ENCODE measurements at places on chromosomes 6 and 20.
A peak's percentile ranks its signal among the peaks of the same experiment; 100 is the strongest.

DNA sequence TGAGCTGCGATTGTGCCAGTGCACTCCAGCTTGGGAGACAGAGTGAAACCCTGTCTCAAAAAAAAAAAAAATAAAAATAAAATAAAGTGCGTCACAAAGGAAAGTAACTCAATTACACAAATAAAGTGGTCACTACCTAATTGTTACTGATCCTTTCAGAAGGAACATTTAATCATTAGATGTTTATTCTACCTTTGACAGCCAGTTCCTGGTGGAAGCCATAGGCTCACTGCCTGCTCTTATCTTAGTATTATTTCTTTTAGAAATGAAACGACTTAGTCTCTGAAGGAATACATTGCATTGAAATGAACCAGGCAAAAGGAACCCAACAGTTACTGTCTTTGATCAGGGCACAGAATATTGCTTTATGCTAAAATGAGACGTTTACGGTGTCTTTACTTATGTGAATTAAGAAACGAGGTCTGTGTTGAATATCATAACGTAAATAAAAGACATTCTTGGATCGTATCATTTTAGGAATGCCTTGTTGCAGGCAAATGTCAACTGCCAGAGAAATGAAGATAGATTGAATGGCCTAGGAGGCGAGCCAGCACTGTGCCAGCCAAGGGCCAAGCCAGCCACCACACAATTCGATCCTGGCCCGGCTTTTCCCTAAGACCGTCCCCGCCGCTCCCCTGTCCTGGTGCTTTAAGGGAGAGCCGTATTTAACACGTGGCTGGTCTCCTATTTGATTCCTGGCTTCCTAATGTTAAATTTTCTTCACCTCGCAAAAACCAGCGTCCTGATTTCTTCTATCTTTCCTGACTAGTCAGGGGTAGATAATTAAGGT, 136.7 kb upstream of the GMDS start:
- ATAC-seq = no peak

DNA sequence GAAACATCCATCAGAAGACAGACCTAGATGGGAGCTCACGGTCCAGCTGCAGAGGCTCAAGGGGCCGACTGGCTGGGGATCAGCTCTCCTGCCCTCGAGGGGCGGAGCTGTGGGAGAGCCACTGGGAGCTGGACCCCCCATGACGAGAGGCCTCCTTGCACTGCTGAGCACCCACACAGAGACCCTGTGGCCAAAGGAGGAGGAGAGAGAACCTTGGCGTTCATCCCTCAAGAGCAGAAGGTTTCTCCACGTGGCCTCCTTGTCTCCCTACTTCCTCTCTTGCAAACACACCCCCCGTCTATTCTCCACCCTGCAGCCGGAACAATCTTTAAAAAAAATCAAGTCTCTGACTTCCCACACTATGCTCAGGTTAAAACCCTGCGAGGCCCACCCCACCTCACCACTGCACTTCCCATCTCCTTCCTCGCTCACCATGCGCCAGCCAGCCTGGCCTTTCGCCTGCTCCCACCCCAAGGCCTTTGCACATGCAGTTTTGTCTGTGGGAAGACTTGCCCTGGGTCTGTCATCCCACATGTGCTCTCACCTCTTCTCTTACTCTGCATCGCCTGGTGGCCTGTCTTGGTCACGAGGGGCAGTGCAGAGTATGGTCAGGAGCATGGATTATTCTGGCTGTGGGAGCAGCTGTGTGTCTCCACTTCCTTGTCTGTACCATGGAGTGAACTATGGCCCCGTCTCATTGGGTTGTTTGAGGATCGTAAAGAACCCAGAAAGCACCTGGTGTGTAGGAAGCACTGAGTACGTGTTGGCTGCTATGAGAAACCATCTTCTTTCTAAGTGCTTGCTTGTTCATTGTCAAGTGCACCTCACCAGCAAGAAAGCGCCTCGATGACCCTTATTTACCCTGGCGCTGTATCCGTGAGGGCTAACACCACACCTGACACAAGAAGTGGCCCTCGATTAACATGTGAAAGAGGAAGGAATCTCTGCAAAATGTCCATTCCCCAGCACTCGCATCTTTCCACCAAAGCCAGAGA, 32.9 kb downstream of the PMEPA1 start:
- ATAC-seq = no peak

- no peak for ATAC-seq
These were observed 38.0 kb upstream of the EEF1A1 start for GRCh38 chr6:73558624-73559398.

- peak; percentile 73 for ATAC-seq
These were observed 1.1 kb upstream of the OPN5 start for GRCh38 chr6:47780510-47781356.

- ATAC-seq = peak; percentile 83
These were observed 7.4 kb downstream of the TBC1D20 start for GRCh38 chr20:454951-455350.

DNA sequence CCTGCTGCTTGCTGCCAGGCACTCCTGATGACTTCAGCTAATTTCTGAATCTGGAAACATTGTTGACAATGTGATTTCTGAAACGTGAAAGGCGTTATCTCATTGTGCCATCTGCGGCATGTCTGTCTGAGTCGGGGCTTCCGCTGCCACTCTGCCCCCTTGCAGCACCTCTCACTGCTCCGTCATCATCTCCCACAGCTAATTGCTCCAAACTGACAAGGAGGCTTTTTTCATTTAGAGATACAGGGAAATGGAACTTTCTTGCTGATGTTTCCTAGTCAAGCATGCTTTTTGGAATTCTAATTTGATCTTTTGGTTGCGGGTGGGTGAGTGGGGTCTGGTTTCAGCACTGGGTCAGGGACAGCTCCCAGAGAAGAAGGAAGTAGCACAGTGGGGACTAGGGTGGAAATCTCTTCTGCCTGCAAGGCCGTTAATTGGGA, 233.5 kb downstream of the DHX35 start:
- no peak for ATAC-seq

DNA sequence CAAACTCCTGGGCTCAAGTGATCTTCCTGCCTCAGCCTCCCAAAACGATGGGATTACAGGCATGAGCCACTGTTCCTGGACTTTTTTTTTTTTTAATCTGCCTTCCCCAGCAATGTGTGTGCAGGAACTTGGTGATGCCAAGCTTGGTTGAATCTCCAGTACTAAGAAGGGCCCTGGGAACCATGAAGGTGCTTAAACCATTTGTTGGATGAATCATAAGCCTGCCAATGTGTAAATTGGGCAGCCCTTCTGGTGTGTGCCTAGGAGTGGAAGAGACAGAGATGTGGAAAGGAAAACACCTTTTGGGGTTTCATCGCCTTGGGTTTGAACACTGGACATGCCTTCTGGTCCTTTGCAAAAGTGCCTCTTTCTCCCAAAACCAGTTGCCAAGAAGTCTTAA, 7.1 kb upstream of the SPO11 start:
- ATAC-seq = peak; percentile 64

- ATAC-seq = no peak
These were observed 4.6 kb downstream of the SLC44A4 start for GRCh38 chr6:31874084-31874670.

DNA sequence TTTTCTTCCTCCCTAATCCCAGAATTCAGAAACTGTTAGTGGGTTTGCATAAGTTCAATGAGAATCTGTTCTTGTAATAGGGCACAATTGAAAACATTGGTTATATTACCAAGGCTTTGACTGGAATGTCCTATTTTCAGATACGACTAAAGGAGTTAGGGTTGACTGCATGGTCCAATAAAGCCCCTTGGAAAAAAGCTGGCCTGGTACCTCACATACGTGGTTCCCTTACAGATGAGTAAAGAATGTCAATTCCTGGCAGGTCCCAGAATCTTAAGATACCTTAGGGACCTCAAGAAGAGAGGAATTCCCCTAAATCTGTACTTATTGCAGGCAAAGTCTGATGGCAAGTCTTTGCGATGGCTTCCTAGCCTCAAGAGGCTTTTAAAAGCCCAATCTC, 4.6 kb downstream of the PPDPF start:
- ATAC-seq = no peak

DNA sequence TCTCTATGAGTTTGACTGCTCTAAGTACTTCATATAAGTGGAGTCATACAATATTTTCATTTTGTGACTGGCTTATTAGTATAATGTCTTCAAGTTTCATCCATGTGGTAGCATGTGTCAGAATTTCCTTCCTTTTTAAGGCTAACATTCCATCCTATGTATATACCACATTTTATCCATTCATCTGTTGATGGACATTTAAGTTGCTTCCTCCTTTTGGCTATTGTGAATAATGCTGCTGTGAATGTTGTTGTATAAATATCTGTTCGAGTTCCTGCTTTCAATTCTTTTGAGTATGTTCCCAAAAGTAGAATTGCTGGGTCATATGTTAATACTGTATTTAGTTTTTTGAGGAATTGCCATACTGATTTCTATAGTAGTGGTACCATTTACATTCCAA, 79.5 kb downstream of the PTPRA start:
- no peak for ATAC-seq

DNA sequence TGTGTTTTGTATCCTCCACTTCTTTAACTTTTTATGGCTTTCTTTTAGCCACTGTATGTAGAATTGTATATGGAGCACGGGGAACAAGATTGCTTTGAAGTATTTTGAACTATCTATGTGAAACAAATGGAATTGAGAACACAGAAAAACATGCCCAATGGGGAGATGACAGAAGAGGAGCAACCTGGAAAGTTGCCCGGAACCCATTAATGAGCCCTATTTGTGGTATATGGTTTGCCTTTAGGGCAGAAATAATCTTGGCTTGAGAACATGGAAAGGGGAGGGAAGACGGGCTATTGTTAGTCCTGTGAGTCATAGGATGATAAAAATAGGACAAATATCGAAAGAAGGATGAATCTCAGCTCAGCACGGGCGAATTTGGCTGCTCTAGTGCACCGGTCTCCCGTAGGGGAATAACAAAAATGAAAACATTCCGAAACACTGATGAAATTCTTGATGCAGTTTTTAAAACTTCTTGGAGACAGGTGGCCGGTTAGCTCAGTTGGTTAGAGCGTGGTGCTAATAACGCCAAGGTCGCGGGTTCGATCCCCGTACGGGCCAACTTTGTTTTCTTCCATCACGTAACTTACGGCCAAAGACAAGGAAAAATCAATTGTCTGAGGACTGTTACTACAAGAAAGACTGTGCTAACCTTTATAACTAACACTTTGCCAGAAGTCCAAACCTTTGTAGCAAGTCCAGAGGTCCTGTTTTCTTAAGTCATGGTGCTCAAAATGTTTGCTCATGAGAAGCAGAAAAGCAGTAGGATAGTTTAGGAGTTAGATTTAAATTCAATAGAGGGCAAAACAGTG, 15.7 kb downstream of the HMGN4 start:
- ATAC-seq = peak; percentile 90

DNA sequence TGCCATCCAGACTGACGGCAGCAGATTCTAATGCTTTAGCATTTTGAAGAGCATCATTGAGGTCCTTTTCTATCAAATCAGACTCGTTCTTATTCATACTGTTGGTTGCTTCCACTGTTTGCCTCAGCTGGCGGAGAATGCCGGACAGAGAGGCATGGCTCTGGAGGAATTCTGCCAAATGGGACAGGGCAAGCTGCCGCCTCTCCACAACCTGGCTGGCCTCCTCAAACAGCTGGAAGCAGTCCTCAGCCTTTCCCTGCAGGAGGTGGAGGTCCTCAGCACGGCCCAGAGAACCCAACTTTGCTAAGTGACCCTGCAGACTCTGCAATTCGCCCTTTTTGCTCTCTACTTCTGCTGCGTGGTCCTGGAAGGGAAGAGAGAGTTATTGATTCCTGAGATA, 220.5 kb downstream of the SYNE1 start:
- ATAC-seq = no peak

GRCh38 chr6:125453516-125453915, 151.7 kb upstream of the HDDC2 start:
- ATAC-seq = no peak

- no peak for ATAC-seq
These were observed 114.2 kb upstream of the PHACTR1 start for GRCh38 chr6:12602342-12602741.

DNA sequence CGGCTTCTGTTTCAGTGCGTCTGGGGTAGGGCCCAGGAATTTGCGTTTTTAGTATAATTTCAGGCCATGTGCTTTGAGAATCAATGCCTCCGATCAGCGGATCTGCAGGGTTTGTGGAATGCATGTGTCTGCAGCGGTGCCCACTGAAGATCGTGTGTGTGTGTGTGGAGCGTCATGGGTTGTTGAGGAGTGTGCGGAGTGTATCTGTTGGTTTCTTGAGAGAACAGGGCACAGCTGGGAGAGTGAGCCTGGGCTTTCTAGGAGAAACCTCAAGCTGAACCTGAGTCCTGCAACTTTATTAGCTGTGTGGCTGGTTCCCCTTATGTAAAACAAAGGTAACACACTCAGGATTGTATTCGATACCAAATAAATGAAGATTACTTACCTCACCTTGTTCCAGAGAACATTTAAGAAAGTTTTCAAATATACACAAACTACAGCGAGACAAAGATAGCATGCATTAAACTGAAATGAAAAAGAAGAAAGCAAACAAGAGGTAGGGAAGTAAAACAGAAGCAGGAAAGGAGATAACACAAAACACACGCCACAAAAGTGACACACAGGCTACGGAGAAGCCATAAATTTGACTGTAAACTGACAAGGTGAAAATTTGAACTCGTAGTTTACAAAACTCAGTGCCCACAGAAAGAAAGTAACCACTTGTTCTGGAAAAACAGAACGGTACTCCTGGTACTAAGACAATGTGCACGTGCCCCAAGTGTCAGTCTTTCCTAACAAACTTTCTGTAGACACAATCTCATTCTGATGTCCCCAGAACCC, 28.8 kb downstream of the PDE10A start:
- no peak for ATAC-seq

- peak; percentile 53 for ATAC-seq
These were observed 59.2 kb downstream of the RBM38 start for GRCh38 chr20:57450419-57450818.

DNA sequence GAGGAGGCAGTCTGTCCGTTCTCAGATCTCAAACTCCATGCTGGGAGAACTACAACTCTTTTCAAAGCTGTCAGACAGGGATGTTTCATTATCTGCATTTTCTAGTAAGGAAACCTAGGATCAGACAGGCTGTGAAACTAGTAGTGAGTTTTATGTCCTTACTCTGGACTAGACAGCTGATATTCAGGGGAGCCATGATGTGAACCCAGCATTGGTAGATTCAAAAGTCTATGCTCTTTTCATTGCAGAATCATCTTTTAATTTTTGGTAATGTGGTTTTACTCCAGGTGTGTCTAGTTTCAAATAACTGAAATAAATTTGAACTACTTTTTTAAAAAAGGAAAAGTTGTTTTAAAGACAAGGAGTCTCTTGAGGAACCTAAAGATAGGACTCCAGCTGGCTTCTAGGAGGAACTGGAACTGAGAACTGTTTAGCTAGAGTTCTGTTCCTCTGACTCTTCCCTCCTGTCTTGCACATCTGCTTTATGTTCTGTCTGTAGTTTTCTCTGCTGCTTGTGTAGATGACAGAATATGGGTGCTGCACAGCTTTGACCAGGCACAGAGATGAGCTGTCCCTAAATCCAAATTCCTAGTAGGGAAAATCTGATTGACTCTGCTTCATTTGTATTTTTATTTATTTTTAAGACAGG, 27.8 kb upstream of the RNF144B start:
- ATAC-seq = no peak

DNA sequence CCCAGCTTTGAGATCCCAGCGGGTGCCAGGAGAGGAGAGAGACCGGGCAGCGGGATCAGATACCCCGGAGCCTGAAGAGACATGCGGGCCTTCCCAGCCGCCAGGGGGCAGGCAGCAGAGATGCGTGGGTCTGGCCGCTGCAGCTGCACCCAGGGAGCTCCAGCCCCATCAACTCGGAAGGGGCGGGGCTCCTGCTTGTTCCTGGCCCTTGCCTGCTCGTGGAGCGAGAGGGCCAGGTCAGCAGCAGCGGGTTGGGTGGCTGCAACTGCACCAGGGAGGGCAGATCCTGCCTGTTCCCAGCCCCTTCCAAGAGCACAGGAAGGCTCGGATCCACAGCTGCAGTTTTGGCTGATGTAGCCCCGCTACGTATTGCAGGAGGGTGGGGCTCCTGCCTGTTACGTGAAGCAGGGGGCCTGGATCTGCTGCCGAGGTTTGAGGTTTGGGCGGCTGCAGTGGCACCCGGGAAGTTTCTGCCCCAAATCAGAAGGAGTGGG, 532.8 kb downstream of the RFPL4B start:
- no peak for ATAC-seq
